ENCODE measurements at places on chromosomes 11 and 22.

DNA sequence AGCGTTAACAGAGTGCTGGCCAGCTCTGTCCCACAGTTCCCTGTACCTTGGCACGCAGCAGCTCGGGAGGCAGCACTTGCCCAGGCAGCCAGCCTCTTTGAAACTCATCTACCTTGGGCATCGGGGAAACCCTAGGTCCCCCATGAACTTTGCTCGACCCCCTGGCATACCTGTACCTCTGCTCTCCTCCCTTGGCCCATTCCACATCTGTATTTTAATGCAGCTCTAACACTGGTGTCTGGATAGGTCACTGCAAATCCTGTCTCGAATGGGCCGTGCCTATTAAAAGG, 304.1 kb downstream of the TBC1D22A start:
- no peak for DNase-seq

GRCh38 chr11:61587541-61587941, 6.7 kb upstream of the SYT7 start:
- DNase-seq: no peak

DNA sequence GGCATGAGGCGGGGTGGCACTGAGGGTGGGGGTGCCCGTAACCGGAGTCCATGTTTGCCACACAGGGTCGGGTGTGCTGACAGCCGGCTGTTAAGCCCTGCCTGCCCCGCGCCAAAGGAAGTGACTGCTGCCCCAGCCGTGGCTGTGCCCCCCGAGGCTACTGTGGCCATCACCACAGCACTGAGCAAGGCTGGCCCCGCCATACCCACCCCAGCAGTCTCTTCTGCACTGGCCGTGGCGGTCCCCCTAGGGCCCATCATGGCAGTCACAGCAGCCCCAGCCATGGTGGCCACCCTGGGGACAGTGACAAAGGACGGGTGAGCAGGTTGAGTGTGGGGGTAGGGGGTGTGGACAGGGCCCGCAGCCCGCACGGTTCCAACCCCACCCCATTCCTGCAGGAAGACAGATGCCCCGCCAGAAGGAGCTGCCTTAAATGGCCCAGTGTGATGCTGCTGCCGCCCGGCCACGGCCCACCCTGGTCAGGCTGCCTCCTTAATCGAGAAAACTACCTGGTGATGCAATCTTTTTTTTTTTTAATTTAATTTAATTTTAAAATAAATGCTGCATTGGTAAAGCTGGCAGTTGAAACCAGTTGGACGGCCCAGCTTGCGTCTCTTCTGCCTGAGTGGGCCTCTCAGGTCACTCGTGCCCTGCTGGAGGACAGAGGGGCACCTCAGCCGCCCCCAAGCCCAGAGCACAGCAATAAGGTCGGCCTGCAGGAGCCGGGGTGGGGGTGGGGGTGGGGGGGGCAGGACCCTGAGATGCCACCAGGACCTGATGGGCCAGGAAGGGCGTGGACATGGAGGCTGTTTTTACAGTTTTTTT, 30.8 kb downstream of the SBF1 start:
- DNase-seq: no peak

DNA sequence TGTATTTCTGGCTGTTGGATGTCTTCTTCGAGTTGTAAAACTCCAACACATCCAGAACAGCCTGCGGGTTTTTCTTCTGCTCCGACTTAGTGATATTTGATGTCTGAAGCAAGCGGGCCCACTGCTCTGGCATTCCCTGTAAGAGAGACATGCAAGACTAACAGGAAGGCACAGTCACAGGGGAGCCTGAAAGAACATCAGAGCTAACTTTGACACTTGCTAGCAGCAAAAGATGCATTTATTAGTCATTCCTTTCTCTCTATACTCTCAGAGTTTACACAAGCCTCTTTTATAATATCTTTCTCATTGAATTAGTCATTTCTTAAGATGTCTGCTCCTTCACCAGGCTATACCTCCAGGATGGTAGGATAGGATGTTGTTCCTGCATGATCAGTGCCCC, 77.8 kb upstream of the GDPD4 start:
- no peak for DNase-seq

DNA sequence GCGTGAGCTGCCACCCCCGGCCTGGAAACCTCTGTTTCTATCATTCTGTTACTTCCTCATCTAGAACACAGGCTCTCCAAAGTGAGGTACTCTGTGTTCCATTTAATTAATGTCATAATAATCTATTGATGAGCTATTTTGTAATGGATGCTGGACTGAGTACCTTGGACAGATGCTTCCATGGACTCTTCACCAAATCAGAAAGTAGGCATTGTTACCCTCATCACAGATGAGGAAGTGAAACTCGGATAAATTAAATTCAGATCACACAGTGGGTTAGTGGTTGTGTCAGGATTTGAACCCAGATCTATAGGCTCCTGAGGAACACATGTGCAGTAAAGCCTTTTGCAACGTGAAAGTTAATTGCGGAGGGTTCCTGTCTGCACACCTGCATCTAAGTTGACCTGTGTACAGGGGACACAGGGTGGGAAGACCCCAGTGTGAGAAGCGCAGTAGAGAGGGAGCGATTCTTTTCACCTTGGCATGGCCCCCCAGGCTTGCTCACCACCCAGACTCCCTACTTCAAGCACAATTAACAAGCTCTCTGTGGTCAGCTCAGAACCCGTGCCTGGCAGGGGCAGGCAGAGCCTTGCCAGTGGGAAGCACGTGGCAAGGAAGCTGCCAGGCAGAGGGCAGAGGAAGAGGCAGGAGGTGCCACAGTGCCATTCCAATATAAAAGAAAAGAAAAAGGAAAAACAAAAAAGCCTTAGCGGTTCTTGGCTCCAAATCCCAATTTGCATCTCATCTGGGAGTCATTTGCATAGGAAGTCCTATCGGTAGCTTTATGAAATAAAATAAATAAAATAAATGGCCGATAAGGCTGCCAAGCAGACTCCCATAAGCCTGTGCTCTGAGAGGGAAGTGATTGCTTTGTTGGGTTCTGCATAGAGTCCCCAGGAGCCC, 239.3 kb downstream of the GRIK4 start:
- DNase-seq: no peak

GRCh38 chr11:126345283-126345682, 10.2 kb upstream of the ST3GAL4 start:
- DNase-seq: no peak

DNA sequence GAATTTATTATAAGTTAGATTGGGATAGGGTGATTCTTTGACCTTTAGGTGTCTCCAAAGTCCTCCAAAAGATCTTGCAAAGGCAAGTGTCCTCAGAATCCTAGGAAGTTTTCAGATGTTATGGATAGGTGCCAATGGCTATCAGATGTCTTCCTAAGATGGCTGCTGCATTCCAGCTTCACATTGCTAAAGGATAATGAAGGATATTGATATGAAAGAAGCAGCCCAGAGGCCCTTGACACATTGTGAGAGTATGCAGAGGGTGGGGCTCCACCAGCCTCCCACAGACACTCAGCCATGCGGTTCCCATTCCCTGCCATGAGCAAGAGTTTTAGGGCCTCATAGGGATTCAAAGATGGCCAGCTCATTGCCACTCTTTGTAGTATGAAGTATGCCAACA, 22.3 kb upstream of the GLYATL2 start:
- no peak for DNase-seq

GRCh38 chr11:61460986-61461385, 31.1 kb downstream of the SDHAF2 start:
- no peak for DNase-seq

- no peak for DNase-seq
Measured at GRCh38 chr11:67411785-67412152, 3.7 kb upstream of the CARNS1 start.

GRCh38 chr22:22050141-22050775, 67.7 kb upstream of the TOP3B start:
- DNase-seq: no peak
